HFF-Myc (cell line): ENCODE measurements at places on chromosomes 4 and X.

GRCh38 chr4:116531870-116532269, 553.5 kb downstream of the TRAM1L1 start:
- DNase-seq: no peak

GRCh38 chr4:145776208-145776607, 96.3 kb downstream of the C4orf51 start:
- no peak for DNase-seq

DNA sequence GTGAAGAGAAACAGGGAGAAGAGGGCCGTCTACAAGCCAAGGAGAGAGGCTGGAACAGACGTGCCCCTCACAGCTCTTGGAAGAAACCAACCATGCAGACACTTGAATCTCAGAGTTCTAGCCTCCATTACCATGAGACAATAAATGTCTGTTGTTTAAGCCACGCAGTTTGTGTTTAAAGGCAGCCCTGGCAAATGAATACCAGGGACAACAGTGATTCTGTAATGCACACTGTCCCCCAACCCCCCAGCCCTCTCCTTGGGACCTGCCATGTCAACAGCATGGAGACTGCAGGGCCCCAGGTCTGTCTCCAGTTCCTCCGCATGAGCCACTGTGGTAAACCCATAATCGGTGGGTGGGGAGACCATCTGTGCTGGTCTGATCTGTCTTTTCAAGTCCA, 348.0 kb upstream of the KLF3 start:
- no peak for DNase-seq

- DNase-seq: no peak
Observed at GRCh38 chr4:25914670-25915352, 791 bp downstream of the SMIM20 start.

DNA sequence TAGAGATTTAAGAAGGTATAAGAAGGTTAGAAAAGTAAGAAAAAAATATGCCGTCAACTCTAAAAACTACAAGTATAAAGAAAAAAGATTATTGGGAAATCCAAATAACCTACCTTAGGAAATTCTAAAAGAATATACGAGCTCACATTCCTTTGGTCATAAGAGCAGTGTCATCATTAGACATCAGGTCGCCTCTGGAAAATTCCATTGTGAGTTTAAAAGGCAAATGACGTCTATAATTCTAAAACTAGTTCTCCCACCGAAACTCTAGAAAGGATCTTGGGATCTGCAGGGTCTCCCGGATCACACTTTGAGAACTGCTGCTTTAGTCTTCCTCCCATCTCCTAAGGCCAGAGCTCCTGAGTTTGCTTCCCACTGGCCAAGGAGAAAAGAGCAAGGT, 518 bp upstream of the SAT1 start:
- no peak for DNase-seq

DNA sequence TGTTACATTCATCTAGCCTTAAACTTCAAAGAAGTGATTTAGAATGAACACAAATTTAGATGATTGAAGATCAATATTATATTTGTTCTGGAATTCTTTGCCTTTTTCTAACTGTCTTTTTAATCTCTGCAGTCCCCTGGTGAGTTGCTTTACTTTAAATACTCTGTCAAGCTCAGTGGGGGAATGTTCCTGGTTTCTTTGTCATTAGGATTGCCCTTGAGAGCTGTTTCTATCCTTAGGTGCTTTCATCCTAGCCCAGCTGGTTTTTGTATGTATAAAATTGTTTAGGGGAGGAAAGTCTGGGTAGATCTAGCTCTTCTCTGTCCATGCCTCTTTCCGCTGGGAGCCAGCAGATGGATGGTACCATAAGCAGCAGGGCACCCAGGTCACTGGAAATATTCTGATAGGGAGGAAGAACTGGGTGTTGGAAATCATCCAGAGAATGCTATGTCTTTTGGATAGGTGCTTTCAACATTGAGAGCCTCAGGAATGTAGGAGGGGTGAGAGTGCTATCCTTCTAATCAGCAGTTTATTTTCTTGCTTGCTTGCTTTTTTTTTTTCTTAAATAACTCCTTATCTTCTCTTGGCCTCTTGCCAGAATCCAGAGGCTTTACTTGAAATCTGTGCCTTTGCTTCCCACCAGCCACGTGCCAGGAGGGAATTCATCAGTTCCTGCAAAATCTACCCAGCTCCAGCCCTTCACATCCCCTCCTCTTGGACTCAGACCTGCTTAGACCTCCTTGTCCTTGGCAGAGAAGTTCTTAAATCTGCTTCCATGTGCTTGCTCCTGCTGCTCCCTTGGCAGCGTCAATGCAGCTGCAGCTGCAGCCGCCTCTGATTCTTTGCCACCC, 215.3 kb upstream of the ANXA3 start:
- no peak for DNase-seq

- DNase-seq: no peak
Observed at GRCh38 chrX:51893931-51894696, 691 bp downstream of the MAGED1 start.

GRCh38 chrX:116172976-116173375, 2.4 kb downstream of the AGTR2 start:
- DNase-seq: no peak

DNA sequence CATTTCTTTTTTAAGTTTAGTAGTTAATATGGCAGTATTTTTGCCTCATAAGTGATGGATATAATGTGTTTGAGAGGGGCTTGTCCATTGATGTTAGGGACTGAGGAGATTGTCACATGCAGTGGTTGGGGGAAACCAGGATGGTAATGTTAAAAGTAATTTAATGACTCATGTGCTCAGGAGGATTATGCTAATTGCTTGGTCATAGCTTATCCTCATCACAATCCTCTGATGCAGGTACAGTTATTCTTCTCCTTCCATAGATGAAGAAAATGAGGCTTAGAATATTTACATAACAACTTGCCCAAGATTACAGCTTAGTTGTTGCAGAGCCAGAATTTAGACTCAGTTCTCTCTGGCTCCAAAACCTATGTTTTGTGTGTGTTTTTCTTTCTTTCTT, 94.4 kb upstream of the SCML1 start:
- DNase-seq: no peak

GRCh38 chr4:113153529-113154101, 104.2 kb downstream of the ANK2 start:
- DNase-seq: no peak

DNA sequence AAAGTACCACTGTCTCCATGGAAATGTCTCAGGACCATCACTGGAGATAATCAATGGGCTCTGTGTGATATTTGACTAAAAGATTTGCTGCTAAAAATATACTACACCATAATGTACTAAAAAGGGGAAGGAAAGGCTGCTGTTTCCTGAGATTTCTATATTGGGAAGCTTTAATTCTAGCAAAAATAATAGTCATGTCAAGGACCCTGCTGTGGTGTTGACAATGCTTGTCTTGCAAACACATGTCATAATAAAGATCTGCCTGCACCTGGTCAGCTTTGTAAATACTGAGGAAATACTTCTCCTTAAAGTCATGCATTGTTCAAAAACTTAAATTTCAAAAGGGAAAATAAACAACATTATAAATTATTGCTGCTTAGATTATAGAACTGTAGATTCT, 417.9 kb downstream of the GPM6A start:
- no peak for DNase-seq

DNA sequence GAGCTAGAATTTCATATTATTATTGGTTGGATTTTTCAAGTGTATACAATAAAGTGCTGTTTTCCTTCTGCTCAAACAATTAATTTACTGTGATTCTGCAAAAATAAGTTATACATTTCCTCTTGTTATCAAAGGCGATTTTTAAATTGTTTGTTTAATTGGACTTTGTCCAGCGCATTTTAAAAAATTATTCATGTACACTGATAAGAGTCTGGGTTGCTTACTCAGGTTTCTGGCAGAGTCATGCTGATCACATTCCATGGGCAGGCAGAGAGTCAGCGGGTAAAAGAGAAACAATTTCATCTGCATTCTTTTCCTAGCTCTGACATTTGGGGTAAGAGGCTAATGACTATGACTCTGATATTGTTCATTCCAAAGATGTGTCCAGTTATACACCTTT, 8.9 kb downstream of the FAT4 start:
- DNase-seq: no peak

DNA sequence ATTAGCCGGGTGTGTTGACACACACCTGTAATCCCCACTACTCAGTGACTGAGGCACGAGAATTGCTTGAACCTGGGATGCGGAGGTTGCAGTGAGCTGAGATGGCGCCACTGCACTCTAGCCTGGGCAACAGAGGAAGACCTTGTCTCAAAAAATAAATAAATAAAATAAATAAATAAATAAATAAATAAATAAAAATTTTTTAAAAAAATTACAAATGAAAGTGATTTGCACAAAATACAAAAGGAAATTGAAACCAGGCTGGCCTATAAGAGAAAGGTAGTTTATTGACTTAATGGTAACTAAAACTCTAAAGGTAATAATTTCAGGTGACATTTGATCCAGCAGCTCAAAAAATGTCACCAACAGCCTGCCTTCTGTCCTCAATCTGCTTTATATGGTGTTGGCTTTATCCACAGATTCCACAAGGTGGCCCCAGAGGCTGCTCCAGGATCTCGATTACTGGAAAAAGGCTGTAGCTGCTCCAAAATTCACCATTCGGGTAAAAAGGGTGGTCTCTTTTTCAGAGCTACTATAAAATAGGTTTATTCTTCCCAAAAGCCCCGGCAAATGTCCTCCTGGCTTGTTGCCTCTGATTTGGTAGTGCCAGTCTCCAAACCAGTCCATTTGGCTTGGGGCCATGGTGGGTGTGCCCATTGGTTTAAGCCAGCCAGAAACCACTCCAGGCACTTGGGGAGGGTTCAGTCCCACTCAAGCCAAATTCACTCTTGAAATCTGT, 61.4 kb upstream of the TRIM2 start:
- DNase-seq: no peak

GRCh38 chrX:5290635-5291034, 938.0 kb downstream of the NLGN4X start:
- DNase-seq: no peak

GRCh38 chr4:87967193-87967592, 8.3 kb upstream of the SPP1 start:
- no peak for DNase-seq
